ENCODE measurements at places on chromosomes 2 and 18. TPM values are rescaled to one million over a fixed set of nuclear protein-coding genes. Genes with fewer than 3 reads are reported as not detected.
A peak's percentile ranks its signal among the peaks of the same experiment; 100 is the strongest.

- H3K27ac ChIP-seq, result no peak overlapping the region
- no peaks in the 10 kb centered on the region for H3K4me1 ChIP-seq
Measured at GRCh38 chr2:26555246-26556133, 77.6 kb upstream of the OTOF start.

The PLEK gene
- 4.6 TPM for total RNA-seq

- no peak for DNase-seq
- no peaks in the 10 kb centered on the region for H3K36me3 ChIP-seq
- H3K4me1 ChIP-seq, result peaks cover 26% of the 10 kb centered on the region
- peak overlapping the region; percentile 52 for H3K27ac ChIP-seq
- no peaks in the 10 kb centered on the region for H3K27me3 ChIP-seq
- no peak overlapping the region for H3K4me3 ChIP-seq
Measured at GRCh38 chr18:10927286-10927992, 221.9 kb downstream of the PIEZO2 start.

DNA sequence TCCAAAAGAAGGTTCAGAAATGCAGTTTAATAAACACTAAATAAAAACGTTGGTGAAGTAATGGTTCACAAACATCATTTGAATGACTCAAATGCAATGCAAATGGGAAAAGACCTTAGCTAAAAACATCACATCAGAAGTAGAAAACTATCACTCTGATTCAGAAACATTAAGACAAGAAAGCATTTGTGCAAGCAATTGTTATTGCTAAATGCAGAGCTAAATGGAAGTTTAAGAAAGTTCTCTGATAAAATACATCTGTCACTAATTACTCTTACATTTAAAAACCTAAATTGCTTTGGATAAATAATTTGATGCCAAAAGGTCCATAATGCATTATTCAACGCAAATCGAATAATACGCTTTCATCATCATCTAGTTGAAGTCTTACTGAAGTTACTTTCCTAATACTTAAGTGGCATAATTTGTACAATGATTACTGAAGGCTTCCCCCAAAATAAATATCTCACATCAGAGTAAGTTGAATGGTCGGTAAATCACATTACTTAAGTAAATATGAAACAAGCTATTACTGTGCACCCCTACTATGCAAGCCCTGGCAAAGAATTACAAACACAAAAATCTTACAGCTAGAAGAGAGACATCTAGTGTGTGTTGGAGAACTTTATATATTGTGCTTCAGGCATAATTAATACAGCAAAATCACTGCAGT is 105.7 kb upstream of the KCTD1 start:
- no peak overlapping the region for H3K4me3 ChIP-seq
- no peak overlapping the region for H3K27ac ChIP-seq
- H3K4me1 ChIP-seq, result no peaks in the 10 kb centered on the region
- peaks cover 36% of the 10 kb centered on the region for H3K27me3 ChIP-seq
- H3K36me3 ChIP-seq, result no peaks in the 10 kb centered on the region

DNA sequence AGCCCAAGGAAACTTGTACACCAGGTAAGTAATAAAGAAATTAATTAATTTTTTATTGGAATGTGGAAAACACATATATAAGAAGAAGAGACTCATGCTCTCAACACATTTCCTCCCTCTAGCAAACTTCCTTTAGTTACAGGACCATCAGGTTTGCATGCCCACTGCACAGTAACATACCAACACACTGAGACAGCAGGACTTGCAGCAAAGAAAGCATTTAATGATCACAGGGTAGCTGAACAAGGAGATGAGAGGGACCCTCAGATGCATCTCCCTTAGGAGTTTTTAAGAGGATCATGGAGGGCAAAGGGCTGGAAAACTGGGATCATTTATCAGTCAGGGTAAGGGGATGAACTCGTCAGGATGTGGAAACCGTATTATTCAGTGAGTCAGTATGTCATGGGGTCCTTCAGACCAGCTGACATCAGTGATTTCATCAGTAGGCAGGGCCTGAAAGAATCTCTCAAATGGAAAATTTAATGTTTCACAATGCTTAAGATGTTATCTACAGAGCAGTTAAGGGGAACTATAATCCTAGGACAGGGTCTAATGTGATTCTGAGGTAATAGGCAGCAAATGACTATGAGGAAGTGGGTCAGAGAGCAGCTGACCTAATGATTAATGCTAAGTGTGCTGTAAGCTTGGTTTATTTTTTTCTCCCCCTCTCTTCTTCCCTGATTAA is 193.8 kb upstream of the RND3 start:
- no peak overlapping the region for H3K27ac ChIP-seq
- no peaks in the 10 kb centered on the region for H3K36me3 ChIP-seq
- no peaks in the 10 kb centered on the region for H3K27me3 ChIP-seq

The CYP27C1 gene
- total RNA-seq, result 0.64 TPM

GRCh38 chr2:184780944-184781343 is 182.6 kb downstream of the ZNF804A start:
- no peaks in the 10 kb centered on the region for H3K36me3 ChIP-seq
- H3K4me3 ChIP-seq, result no peak overlapping the region
- no peaks in the 10 kb centered on the region for H3K4me1 ChIP-seq
- H3K27ac ChIP-seq, result no peak overlapping the region

The GAD1 gene
- total RNA-seq, result not detected

DNA sequence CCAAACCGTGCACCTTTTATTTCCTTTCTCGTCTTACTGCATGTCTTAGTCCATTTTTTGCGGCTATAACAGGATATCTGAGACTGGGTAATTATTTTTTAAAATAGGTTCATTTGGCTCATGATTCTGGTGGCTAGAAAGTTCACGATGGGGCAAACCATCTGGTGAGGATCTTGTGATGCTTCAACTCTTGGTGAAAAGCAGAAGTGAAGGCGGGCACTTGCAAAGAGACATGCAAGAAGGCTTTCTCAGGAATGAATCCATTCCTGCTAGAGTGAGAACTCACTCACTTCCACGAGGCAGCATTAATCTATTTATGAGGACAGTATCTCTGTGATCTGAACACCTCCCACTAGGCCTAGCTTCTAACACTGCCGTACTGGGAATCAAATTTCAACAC is 327.1 kb upstream of the RBMS1 start:
- H3K27ac ChIP-seq, result no peak overlapping the region
- no peak for DNase-seq
- H3K36me3 ChIP-seq, result no peaks in the 10 kb centered on the region
- H3K27me3 ChIP-seq, result no peaks in the 10 kb centered on the region
- H3K4me3 ChIP-seq, result no peak overlapping the region

DNA sequence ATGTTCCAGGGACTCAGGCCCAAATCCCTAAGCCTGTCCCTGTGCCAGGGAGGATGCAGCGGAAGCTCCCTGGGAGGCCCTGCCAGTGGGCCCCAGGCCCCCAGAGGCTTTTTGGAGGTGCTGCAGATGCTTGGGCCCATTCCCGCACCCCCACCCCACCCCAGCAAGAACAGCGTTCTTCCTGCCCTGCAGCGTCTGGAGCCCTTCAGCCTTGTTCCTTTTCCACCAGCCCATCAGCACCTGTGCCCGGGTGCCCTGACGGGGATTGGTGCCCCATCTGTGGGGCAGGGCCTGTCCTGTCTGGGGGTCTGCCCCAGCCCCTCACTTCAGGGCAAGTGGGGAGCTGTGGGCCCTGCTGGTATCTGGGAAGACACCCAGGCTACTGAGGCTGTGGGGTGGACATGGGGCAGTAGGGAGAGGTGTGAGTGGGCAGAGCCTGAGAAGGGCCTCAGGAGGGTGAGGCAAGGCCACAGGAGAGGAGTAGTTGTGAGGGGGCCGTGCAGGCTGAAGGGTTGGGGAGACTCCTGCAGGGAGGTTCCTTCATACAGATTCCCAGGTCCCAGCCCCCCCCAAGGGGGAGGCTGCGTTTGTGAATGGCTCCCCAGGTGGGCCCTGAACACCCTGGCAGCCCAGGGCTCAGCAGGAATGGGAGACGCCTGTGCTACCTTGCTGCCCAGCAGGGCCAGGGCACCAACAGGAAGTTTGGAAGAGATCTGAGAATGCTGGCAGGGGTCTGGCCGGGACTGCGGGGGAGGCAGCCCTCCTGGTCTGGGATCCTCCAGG is 2.4 kb downstream of the RNPEPL1 start:
- no peaks in the 10 kb centered on the region for H3K36me3 ChIP-seq
- no peaks in the 10 kb centered on the region for H3K27me3 ChIP-seq
- H3K4me3 ChIP-seq, result no peak overlapping the region
- H3K4me1 ChIP-seq, result peaks cover 34% of the 10 kb centered on the region
- H3K27ac ChIP-seq, result no peak overlapping the region

The UGT1A8 gene
- 1.1 TPM for total RNA-seq

- no peaks in the 10 kb centered on the region for H3K36me3 ChIP-seq
- no peaks in the 10 kb centered on the region for H3K4me1 ChIP-seq
- no peak overlapping the region for H3K27ac ChIP-seq
- no peak overlapping the region for H3K4me3 ChIP-seq
Measured at GRCh38 chr2:145380436-145381017, 860.6 kb upstream of the ZEB2 start.

GRCh38 chr2:68434981-68435380 is 32.1 kb downstream of the FBXO48 start:
- H3K4me3 ChIP-seq, result no peak overlapping the region
- H3K36me3 ChIP-seq, result no peaks in the 10 kb centered on the region
- H3K4me1 ChIP-seq, result no peaks in the 10 kb centered on the region
- H3K27ac ChIP-seq, result no peak overlapping the region
- H3K27me3 ChIP-seq, result no peaks in the 10 kb centered on the region

- no peak for DNase-seq
- H3K36me3 ChIP-seq, result no peaks in the 10 kb centered on the region
- H3K4me3 ChIP-seq, result no peak overlapping the region
Measured at GRCh38 chr18:38648179-38648578, 1082.6 kb upstream of the CELF4 start.

DNA sequence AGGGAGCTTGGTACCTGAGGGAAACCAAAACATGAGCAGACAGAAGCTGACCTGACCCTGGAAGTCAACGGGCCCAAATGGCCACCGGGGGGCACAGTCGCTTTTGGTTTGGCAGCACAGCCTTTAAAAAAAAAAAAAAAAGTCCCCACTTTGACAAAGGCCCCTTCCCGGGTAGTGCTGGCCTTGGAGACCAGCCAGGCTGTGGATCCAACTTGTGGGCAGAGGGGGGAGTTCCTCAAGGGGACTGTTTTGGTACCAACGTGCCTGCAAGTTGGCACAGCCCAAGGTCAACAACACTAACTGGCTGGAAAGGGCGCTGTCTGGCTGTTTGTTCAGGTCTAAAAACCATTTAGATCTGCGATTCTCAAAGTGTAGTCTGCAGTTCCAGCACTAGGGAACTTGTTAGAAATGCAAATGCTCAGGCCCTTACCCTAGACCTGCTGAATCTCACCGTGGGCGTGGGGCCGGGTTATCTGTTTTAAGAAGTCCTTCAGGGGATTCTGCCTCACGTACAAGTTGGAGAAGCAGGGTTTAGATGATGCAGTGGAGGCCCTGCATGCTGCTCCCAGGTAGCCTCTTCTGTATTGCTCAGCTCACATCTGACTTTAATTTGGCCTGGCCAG is 83.0 kb downstream of the LPIN1 start:
- H3K27me3 ChIP-seq, result no peaks in the 10 kb centered on the region
- H3K4me3 ChIP-seq, result no peak overlapping the region
- peaks cover 19% of the 10 kb centered on the region for H3K4me1 ChIP-seq
- DNase-seq, result peak; percentile 49

DNA sequence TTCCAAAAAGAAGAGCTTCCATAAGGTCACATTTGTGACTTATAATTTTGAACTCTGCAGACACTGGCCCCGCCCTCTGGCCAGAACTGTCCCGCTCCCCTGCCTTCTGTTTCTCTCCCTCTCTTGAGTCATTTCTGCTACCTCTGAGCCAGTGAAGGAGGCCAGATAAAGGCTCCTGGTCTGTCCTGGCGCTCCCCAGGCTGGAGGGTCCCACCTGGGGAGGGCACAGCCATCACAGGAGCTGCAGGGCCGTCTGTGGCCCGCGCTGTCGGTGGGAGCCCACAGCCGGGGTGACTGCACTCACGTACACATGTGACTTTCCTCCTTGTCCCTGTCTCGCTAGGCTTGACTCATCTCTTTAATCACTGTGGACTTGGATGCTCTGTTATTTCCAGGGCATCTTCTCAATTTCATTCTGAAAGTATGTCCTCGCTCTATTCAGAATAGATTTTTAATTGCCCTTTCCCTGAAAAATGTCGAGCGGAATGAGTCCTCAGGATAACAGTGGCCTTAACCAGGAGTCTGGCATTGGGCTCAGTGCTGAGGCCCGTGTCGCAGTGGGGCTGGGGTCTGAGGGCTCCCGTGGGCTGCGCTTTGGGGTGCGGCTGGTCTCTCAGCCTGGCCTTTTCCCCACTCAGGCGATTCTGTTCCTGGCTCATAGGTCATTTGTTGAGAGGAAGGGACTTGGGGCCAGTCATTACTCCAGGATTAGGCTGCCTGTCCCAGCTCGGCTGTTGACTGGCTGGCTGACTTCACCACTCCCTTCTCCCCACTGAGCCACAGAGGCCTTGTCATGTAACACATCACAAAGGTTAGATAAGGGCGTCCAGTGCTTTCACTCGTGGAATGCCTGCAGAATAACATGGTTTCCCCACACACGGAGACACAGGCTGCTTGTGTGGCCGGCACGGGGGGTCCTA is 34.5 kb downstream of the KLHL29 start:
- H3K27ac ChIP-seq, result peak overlapping the region; percentile 67
- no peaks in the 10 kb centered on the region for H3K36me3 ChIP-seq
- peaks cover 4% of the 10 kb centered on the region for H3K4me1 ChIP-seq
- no peak for DNase-seq
- no peak overlapping the region for H3K4me3 ChIP-seq

GRCh38 chr2:184599054-184599871 is 934 bp downstream of the ZNF804A start:
- H3K4me1 ChIP-seq, result no peaks in the 10 kb centered on the region
- H3K36me3 ChIP-seq, result no peaks in the 10 kb centered on the region
- no peak for DNase-seq
- peak overlapping the region; percentile 49 for H3K27ac ChIP-seq
- peaks cover 66% of the 10 kb centered on the region for H3K27me3 ChIP-seq

DNA sequence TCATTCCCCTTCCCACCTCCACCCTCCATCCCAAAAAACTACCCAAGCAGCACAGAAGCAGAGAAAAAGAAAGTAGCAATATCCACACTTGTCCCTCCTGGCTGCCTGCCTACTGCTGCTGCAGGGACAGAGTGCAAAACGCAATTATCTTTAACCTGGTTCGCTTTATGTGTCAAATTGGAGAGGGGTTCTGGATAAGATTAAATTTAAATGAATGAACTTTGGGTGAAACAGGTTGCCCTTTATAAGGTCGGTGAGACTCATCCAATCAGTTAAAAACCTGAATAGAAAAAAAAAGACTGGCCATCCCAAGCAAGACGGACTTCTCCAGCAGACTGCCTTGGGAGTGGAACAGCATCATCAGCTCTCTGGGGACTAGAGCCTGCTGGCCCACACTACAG is 62.6 kb downstream of the ANKRD44 start:
- no peak for DNase-seq
- H3K36me3 ChIP-seq, result no peaks in the 10 kb centered on the region
- no peak overlapping the region for H3K4me3 ChIP-seq
- H3K4me1 ChIP-seq, result no peaks in the 10 kb centered on the region

The GKN2 gene
- total RNA-seq, result not detected

- no peaks in the 10 kb centered on the region for H3K4me1 ChIP-seq
- H3K27ac ChIP-seq, result no peak overlapping the region
- H3K4me3 ChIP-seq, result no peak overlapping the region
- no peaks in the 10 kb centered on the region for H3K27me3 ChIP-seq
Measured at GRCh38 chr2:63189026-63189425, 138.4 kb downstream of the OTX1 start.

All from transverse colon (tissue), 4 donors.